ENCODE measurements at places on chromosomes 4 and X. TPM values are rescaled to one million over a fixed set of nuclear protein-coding genes. Genes with fewer than 3 reads are reported as not detected.

GRCh38 chr4:35739308-35739707, 505.0 kb downstream of the ARAP2 start:
- DNase-seq = no peak

- no peak for DNase-seq
These were observed 873.4 kb upstream of the ADGRL3 start for GRCh38 chr4:60326735-60327134.

GRCh38 chr4:13344216-13344615, 139.9 kb downstream of the RAB28 start:
- no peak for DNase-seq

Gene BMPR1B
- 0.47 TPM for total RNA-seq

DNA sequence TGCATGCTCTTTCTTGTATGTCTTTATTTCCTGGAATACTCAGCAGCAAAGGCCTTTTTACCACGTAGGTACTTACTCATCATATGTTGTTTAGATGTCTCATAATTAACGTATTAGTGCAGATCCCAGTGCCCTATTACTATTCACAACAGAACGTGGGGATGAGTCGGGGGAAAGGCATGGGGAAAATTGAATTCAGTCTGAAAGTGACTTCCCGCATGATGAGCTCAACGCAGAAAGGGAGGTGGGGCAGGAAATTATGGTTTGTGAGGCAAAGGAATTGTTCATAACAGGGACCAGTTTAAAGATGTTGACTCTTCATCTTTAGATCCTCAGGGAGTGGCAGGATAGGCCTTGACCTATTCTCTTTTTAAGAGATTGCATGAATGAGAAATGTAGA, 2.0 kb upstream of the TMPRSS11D start:
- no peak for DNase-seq

- DNase-seq = no peak
These were observed 49.4 kb upstream of the PRR32 start for GRCh38 chrX:126770179-126770578.

- DNase-seq = no peak
These were observed 9.0 kb downstream of the EIF1AX start for GRCh38 chrX:20132666-20133065.

Measured in left colon (tissue), 2 donors.